KG1 (cell line): ENCODE measurements at places on chromosomes 12 and 14.
A peak's percentile ranks its signal among the peaks of the same experiment; 100 is the strongest.

DNA sequence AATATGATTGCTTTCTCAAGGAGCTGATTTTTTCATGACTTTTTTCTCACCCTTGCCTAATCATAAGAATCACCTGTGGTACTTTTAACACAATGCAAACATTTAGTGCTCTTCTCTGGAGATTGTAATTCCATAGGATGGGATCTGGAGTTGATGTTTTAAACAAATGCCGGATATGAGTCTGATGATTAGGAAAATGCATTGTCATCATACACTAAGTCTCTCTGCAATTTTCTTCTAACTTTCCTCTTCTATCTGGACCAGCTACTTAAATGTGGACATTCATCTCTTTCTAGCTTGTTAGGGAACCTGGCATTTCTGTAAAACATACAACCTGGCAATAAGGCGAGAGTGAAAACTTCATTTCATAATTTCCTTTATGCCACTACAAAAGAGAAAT lies 23.5 kb downstream of the PMCH start:
- DNase-seq = no peak

DNA sequence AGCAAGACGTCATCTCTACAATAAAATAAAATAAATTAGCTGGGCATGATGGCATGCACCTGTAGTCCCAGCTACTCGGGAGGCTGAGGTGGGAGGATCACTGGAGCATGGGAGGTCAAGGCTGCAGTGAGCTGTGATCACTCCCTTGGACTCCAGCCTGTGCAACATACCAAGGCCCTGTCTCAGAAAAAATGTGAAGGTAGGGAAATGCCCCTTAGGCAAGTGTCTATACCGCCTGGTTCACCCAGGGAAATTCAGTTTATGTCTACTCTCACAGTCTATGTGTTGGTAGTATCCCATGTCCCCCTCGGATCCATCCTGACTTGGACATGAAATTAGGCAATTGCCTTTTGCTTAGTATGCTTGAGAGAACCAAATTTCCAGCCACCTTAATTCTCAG lies 88.4 kb upstream of the TMEM132C start:
- DNase-seq = no peak

DNA sequence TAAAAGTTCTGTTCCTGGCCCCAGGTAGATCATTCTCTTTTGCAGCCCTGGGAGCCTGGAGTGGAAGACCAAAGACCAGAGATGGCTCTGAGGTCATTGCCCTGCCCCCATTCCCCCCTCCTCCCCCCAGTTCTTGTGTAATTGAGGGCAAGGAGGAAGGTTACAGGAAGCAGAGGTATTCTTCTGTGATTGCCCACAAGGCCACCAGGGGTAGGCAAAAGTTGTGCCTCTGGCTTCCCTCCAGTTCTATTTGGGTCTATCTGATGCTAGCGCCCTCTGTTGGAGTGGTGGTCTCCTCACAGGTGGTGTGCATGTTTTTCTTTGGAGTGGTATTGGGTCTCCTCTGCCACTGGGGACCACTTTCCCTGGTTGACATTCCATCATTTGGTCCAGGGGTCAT lies 41.2 kb upstream of the CRY1 start:
- DNase-seq = peak; percentile 9

GRCh38 chr12:10540776-10541205 lies 35.1 kb downstream of the EIF2S3B start:
- DNase-seq = no peak

DNA sequence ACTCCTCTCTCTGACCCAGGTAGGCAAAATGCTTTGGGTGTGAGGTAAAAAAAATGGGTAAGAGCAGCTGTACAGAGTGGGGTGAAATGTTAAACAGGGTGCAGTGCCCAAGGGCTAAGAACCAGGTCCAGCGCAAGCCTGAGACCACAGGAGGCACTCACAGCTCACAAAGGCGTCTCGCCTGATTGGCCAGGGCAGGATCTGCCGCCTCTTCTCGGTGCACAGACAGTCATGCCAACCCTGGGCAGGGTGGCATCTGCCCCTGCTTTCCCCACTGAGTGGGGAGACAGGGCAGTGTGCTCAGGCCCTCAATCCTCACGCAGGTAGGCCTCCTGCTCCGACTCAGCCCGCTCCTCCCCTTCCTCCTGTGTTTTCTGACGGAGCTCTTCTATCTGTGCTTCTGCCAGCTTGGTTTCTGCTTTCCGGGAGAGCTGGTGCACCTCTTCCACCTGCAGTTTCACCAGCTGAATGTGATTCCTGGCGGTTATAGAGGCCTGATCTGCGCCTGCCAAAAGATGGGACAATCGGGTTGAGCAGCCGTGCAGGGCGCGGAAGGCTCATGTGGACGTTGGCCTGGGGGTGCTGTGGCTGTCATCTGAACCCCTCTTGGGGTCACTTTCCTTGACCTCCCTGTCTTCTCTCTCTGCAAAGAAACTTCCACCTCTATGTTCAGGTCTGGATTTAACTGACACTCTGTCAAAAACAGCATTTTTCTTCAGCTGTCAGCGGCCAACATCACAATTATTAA lies 4.7 kb downstream of the B3GNT4 start:
- DNase-seq = no peak

DNA sequence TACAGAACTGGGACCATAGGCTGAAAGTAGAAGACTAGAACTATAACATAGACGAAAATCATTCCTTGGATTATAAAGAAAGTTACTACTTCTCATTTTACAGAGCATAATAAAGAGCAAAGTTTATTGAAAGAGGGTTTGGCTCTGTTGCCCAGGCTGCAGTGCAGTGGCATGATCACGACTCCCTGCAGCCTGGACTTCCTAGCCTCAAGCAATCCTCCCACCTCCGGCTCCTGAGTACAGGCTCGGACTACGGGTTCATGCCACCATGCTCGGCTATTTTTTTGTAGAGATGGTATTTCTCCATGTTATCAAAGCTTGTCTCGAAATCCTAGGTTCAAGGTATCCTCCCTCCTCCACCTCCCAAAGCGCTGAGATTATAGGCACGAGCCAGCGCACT lies 190.1 kb upstream of the FOXG1 start:
- DNase-seq = no peak

DNA sequence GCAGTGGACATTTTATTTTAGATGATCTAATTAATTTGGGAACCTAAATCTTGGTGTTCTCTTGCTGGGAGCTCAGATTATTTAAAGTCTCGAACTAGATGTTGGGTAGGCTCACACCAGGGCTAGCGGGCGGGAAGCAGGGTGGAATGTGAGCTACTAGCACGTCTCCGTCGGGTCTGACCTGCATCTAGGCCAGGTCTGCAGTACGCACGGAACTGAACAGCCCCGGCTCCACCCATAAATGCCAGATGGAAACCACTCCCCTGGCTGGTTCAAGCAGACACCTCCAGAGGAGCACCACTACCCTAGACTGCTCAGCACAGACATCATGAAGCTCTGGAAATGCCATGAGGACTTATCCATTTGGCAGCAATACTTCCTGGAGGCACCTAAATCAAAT lies 10.3 kb downstream of the ZNF605 start:
- no peak for DNase-seq

DNA sequence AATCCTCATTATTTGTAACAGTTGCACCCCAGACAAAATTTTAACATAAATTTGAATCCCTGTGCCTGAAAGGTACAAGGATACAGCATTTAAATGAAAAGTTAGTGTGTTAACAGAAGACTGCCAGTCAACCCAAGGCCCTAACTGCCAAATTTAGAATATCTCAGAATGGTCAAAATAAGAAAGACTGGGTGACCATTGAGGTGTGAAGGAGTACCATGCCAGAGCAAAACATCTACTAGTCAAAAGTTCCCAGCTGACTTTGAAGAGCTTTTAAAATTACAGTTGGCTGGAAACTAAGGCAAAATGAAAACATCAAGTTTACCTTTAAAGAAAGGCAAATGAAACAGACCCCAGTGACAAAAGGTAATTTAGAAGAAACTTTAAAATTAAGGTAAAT lies 18.4 kb downstream of the SAV1 start:
- no peak for DNase-seq

- DNase-seq = no peak
Observed at GRCh38 chr12:76568888-76569551, 9.4 kb upstream of the OSBPL8 start.

DNA sequence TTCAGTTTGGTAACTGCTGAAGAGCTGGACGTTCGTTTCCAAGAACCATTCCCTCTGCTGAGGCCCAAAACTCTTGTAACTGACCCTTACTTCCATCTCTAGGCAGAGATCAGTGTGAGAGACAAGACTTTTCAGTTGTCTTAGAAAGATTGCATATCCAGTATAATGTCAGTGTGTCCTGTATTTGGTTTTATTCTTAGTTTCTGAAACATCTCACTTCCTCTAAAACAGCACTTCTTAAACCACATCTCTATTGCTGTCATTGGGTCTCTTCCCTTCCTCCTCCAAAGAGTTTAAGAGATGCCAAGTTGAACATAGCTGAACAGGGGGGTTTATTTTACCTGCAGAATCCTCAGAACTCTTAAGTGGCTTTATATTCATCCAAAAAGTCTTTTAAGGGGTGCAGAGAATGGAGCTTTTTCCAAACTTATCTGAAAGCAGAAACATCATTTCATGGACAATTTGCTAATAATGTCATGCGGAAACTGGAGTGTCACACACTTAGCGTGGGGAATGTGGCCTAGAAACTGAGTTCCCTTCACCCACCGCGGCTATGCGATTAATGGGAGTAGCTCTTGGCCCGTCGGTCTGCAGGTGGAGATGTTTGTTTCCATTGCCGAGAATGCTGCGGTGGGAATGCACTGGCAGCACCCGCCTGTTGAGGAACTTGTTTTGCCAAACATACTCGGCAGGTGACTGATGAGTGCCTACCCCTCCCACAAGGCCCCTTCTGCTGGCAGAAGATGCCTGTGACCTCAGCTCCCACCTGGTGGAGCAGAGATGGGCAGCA lies 148.2 kb downstream of the ADGRD1 start:
- DNase-seq = no peak

DNA sequence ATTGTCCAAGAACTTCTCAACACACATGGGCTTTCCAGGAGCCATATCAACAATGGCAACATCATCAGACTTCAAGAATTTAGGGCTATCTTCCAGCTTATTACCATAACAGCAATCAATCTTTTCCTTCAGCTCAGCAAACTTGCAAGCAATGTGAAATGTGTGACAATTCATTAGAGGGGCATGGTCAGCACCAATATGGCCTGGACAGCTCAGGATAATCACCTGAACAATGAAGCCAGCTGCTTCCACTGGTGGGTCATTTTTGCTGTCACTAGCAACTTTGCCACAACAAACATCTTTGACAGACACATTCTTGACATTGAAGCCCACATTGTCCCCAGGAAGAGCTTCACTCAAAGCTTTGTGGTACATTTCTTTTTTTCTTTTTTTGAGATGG lies 5.9 kb upstream of the NEDD1 start:
- DNase-seq = no peak

GRCh38 chr14:93533842-93534241 lies 103.1 kb downstream of the UNC79 start:
- no peak for DNase-seq

GRCh38 chr12:68617160-68617926 lies 6.6 kb downstream of the RAP1B start:
- DNase-seq = no peak

- DNase-seq = no peak
Observed at GRCh38 chr12:76113800-76114757, 29.6 kb upstream of the NAP1L1 start.

DNA sequence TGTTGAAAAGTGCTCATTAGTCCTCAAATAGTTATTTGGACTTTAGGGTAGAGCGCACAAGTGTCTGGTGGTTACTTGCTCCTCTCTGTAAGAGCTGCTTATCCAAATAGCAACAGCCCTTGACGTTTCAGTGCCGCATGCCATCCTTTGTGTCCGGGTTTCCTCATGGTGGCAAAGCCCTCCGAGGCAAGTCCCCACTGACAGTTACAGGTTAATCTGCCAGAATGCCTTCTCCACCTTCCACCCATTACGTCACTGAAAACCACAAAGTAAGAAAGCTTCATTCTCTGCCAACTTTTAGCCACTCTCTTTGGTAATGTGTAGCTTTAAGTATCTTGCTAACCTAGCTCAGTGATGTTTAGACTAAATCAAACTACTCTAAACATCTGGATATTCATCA lies 78.6 kb downstream of the POLR3B start:
- no peak for DNase-seq

GRCh38 chr14:70143306-70143705 lies 45.4 kb downstream of the SLC8A3 start:
- no peak for DNase-seq

GRCh38 chr14:51725061-51725460 lies 73.4 kb downstream of the FRMD6 start:
- no peak for DNase-seq

- DNase-seq = no peak
Observed at GRCh38 chr12:50059440-50060119, 2.2 kb downstream of the ASIC1 start.

- no peak for DNase-seq
Observed at GRCh38 chr12:76341436-76342030, 6.7 kb downstream of the BBS10 start.

GRCh38 chr14:104148433-104149277 lies 10.3 kb downstream of the KIF26A start:
- DNase-seq = no peak

DNA sequence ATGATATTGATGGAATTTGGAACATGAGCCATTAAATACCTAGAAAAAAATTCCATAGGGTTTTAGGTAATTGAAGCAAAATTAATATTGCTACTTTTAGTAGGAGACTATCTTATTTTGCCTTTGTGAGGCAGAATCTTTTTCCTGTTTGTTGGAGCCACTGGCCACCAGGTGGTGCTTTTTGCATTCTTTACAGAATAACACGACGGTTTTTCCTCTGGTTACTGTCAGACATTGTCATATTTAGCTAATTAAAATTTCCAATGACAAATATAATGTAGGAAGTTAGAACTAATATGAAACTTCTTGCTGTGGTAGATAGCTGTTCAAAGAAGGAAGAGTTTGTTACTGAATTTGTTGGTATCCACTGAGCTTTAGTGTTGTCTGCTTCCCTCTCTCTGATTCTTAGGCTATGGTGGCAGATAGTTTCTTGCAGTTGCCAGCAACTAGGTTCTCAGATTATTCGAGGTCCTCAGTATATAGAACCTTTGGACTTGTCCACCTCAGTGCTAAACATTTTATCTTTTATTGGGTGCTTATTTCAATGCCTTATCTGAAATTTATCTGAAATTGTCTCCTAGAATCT lies 25.7 kb downstream of the RAB21 start:
- DNase-seq = peak; percentile 44

GRCh38 chr12:130351326-130351725 lies 13.6 kb downstream of the PIWIL1 start:
- DNase-seq = no peak

GRCh38 chr14:32941668-32942065 lies 3.0 kb downstream of the NPAS3 start:
- DNase-seq = no peak
